ENCODE measurements at places on chromosomes 16 and 17. TPM values are rescaled to one million over a fixed set of nuclear protein-coding genes. Genes with fewer than 3 reads are reported as not detected.

DNA sequence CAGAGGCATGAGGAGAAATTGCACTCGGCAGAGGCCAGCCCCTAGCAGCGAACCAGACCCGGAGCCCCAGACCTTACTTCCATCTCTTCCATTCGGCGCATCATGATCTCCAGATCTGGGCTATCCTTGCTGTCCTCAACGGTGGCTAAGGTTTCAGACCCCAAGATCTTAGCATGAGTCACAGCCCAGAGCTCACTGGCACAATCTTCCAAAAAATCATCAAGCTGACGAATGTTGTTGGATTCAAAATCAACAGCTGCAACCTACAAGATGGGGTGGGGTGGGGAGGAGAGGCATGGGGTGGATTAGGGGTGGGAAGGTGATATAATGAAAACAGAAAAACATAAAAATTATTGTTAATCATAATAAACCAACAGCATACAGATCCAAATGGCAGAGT, 39.7 kb upstream of the PITPNM3 start:
- no peak for DNase-seq

DNA sequence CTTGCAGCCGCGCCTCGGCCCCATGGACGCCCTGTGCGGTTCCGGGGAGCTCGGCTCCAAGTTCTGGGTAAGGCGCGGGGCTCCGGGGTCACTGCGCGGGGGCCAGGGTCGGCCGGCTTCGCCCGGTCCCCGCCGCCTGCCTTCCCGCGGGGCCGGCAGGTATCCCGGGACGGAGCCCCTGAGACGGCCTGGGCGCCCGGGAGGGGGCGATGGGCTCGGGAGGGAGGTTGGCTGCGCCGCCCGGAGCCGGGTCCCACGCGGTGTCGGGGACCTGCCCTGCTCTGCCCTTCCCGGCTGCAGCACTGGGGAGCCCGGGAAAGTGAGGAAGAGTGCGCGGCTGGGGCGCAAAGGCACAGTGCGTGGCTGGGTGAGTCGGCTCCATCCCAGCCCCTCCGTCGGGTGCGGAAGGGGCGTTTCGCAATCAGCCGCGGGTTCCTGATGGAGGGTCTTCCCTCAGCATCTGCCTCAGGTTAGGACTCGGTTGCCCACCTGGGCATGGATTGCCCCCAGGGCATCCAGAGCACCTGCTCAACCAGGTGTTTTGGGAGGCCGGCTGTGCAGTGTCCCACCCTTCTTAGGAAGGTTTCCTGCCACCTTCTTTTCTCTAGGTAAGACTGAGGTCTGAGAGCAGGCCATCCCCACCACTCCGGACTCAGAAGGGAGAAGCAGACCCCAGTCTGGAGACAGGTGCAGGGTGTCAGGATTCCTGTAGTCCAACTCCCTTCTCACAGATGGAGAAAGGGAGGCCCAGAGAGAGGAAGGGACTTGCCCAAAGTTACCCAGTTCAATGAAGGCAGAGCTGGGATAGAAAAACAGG, 442 bp downstream of the ABCC3 start:
- DNase-seq, result no peak

FN3K gene
- 0.68 TPM for total RNA-seq

GRCh38 chr17:45368651-45369050, 51.8 kb upstream of the MAP3K14 start:
- DNase-seq, result peak; percentile 36

SNAI3 gene
- total RNA-seq, result not detected

- no peak for DNase-seq
Measured at GRCh38 chr16:74503412-74503811, 82.1 kb upstream of the CLEC18B start.

DNA sequence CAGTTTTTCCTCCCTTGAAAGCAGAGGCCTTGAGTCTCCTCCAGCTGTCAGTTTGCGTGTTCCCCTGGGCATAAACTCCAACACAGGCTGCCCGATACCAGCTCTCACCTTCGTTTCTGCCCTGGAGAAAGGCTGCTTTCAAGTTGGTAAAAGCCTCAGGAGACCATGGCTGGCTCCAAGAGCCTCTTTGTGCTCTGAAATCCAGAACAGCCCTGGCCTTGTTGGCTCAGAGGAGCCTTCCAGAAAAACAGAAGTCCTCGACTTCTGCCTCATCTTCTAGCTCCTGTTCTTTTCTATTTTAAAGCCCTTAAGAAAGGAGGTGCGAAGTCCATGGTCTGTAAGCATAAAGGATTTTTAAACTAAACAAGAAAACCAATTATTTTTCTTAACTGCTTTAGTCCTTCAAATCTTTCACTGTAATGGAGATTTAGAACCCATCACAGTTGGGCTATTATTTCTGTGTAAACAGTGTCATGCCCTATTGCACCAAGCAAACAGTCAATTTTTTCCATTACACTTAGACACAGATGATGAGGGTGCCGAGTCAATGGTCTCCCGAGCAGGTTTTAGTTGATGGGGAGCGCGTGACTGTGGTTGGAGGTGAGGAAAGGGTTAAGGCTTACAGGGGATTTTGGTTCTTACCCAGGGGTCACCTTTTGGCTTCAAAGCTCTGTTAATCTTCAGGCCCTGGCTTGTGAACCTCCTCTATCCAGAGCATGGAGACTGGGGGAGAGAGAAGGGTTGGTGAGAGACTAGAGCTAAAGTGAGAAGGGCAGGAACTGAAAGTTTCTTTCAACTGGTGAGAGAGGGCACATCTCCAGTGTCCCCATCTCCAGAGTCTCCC, 212.8 kb downstream of the MSI2 start:
- no peak for DNase-seq

IGSF6 gene
- not detected for total RNA-seq

NPIPB6 gene
- 0.29 TPM for total RNA-seq

DNA sequence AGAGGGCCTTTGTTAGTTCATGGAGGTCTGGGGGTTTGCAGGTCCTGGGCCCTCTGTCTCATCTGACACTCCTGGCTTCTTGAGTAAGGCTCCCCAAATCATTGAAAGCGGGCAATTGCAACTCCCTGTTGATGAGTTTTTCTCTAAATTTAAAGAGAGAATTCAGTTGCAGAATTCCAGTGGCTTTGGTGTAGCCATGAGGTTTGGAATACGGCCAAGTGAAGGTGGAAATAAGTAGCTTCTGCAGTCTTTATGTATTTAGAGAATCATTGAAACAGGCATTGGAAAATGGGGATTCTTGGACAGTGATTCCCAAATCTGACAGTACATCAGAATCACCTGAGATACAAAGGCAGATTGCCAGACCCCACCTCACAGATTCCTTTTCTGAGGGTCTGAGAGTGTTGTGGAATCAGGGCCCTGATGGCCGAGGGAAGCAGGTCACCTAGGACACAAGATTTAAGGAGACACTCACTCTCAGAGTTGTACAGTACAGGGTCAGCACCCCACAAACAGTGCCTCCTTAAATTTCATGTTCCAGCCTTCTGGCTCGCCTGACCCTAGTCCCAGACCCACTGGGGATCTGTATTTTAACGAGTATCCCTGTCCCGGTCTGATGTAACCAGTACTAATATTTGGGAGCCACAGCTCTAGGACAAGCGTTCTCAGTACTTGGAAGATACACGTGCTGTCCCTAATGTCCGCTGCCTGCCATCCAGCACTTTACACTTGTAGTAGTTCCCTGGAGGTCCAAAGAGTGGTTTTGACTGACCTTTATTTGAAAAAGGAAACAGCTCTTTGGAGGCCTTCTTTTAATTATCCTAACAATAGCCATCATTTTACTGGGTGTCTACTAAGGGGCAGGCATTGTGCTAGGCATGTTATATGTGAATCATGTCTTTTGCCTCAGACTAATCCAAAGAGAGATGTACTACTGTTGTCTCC, 37.8 kb downstream of the YPEL2 start:
- peak; percentile 40 for DNase-seq

DNA sequence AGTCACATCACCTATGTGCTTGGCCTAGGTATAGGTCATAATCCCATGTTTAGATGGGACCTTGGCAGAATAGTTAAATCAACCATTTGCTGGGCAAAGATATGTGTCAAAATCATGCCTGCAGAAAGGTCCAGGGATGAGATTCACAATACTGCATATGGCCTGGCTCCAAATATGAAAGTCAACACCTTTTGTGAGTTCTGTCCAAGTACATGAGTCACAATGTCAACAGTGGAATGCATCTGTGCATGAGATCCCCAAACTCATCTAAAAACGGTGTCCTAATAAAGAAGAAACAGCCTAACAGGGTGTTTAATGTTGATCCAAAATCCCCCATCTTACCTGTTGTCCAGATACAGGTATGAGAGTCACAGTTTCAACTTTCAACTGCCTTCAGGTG, 1847.5 kb downstream of the TP53TG3F start:
- no peak for DNase-seq

DNA sequence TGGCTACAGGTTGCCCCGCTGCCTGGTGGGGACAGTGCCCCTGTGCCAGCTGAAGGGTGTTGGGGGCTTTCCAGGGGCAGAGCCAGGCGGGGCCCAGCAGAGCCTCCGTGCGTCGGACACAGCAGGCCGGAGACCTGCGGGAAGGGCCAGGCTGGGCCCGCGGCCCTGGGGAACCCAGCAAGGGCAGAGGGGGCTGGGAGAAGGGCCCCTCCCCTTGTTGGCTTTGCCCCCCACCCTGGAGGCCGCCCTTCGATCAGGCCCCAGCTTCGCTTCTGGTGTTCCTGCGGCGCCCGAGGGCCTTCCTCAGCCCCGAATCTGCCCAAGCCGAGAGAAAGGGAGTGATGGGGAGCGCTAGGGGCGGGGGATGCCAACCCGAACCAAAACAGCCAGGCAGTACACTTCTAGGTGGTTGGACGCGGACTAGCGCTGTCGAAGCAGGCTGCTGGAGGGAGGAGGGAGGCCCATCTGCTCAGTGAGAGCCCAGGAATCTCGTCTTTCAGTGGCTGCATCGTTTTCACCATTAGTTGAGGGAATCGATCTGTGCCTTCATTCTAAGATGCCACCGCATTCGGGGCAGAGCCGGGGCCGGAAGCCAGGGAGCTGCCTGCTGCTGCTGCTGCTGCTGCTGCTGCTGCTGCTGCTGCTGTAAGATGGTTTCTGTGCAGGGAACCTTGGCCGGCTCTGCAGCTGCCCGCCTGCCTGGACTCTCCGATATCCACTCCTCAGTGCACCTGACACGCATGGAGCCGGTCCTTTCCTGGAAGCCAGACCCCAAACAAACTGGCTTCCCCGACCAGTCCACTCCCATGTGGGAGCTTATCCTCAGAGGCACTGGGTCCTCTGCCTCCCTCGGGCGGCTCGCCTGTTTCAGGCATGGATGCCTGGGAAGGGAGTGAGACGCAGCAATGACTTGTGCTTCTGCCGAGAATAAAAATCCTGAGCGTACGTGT, 1.7 kb downstream of the JPH3 start:
- DNase-seq, result no peak

KRT32 gene
- total RNA-seq, result not detected

- DNase-seq, result no peak
Measured at GRCh38 chr16:50271148-50272041, 5.0 kb downstream of the ADCY7 start.
